ENCODE measurements at places on chromosomes 4 and X. TPM values are rescaled to one million over a fixed set of nuclear protein-coding genes. Genes with fewer than 3 reads are reported as not detected.

GRCh38 chrX:107715331-107716117 lies 60.1 kb downstream of the TSC22D3 start:
- DNase-seq, result no peak

GRCh38 chrX:40729598-40730584 lies 5.5 kb downstream of the MED14 start:
- DNase-seq, result no peak

GRCh38 chrX:150486011-150486410 lies 82.4 kb upstream of the MTM1 start:
- DNase-seq, result peak; percentile 77

DNA sequence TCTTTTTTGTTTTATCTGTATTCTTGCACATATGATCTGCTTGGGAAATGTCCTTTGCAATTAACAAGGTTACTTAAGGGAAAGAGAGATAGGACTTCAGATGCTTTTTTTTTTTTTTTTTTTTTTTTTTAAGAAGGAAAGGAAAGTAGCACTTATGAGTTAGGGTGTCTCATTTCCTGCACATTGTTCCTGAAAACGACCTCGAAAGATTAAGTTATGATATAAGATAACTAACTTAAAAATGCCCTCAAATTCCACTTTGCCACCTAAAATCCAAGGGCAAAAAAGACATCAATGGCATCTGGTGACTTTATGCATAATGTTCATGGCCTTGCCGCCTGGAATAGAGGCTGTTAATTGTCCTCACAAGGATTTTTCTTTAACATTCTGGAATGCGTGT lies 44.9 kb downstream of the PCDH7 start:
- no peak for DNase-seq

- no peak for DNase-seq
These were observed 4.8 kb downstream of the WDR44 start for GRCh38 chrX:118350706-118351105.

GRCh38 chrX:128436397-128437103 lies 384.3 kb upstream of the ACTRT1 start:
- no peak for DNase-seq

DNA sequence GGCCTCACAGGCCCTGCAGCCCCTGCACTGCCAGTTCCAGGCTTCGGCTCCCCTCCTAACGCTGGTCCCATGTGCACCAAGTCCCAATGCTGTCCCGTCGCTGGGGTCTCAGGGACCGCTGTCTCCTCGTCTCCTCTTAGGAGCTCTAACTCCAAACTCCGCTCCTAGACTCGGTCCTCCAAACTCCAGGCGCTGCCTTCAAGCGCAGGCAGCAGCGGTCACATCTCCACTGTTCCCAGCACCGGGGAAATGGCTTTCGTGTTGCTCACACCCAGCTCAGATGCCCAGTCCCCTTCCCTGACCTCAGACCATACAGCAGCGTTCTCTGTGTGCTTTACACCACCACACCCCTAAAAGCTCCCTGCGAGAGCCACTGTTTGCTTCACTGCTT lies 19.6 kb upstream of the HMX1 start:
- no peak for DNase-seq

GRCh38 chr4:184384056-184384809 lies 90.1 kb downstream of the IRF2 start:
- DNase-seq, result peak; percentile 70

DNA sequence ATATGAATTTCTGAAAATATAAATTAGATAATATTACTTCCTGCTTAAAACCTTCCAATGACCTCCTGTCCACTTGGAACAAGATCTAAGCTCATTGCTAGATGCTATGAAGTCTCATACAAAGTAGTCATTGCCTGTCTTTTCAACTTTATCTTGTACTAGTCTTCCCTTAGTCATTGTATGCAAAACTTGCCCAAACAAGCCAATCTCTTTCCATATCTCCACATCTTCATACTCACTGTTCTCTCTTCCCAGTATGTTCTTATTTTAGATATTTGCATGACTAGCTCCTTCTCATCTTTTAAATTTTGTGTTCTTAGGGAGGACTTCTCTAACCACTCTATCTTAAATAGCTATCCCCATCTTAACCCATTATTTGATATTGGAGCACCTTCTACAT lies 33.9 kb upstream of the CDX4 start:
- DNase-seq, result no peak

DNA sequence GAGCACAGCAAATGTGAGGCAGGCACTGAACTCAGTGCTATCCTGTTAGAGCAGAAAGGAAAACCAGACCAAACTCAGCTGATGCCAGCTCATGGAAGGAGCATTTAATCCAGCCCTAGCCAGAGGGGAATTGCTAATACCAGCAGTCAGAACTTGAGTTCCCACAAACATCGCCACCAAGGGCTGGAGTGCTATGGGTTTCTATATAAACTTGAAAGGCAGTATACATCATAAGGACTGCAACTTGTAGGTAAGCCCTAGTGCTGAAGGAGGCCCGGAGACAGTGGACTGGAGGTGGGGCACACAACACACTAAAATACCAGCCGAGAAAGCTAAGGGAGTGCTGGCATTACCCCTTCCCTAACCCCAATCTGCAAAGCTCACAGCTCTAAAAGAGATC lies 440.2 kb downstream of the PRR32 start:
- no peak for DNase-seq

GRCh38 chr4:153095448-153096204 lies 108.6 kb upstream of the TRIM2 start:
- no peak for DNase-seq

- DNase-seq, result no peak
These were observed 16.9 kb downstream of the SPIN2B start for GRCh38 chrX:57104406-57104805.

- no peak for DNase-seq
These were observed 127.4 kb upstream of the ENPP6 start for GRCh38 chr4:184344899-184345572.

DNA sequence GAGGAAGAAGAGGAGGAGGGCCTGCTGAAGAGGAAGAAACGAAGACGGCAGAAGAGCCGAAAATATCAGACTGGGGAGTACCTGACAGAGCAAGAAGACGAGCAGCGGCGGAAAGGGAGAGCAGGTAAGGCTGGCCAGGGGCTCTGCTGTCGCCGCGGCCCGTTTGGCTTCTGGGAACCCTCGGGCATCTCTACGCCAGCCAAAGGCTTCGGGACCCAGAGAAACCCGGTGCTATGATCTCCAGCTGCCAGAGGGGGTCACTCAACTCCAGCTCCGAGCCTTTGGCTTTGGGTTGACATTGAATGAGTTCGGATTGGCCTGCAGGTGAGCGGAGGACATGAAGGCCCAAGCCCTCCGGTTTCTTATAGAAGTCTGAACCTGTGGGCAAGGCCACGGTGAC lies 42.8 kb downstream of the BCORL1 start:
- DNase-seq, result no peak

DNA sequence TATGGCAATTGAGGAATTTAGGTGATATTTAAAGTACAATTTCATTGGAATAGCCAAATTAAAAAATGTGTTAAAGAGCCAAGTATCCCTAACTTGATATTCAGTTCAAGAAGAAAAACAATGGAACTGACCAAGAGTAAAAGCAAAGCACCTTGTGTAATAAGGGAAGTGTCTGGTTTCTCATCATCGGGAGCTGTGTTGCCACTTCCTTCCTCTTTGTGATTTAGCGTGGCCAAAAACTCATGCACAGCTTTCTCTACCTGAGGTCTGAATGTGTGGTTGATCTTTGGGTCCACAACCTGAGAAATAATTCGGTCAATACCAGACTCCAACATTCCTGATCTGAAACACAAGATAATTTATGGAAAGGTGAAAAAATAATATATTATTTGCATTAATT lies 12.4 kb downstream of the BOD1L1 start:
- DNase-seq, result no peak

DNA sequence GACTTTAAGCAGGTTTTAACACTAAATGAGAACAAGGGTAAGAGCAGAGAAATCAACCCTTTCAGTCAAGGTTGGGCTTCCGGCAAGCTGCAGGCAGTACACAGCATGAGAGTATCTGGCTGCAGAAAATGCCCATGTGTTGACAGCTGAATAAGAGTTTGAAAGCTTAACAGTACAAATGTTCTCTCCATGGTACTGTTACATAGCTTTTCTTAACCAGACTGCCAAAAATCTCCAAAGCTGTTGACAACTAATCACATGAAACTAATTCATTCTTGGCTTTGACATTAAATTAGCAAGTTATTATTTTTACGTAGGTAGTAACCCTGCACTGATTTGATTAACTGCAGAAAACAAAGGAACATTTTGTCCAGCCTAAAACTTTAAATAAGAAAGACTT lies 153.5 kb downstream of the SLC10A7 start:
- no peak for DNase-seq

DNA sequence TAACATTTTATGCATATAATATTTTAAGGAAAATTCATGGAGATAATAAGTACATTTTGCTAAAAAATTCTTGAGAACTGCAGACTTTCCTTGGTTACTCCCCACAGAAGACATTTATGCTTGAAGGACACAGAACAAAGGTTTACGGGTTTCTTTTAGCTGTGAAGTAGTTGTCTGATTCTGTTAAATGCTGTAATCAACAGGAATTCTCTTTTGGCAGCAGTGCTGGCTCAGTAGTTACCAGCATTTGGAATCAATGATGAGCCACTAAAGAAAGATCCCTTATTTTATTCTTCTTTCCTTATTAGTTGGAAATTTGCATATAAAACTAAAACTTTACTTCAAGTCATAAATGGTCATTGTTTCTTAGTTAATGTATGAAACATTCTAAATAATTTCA lies 199.3 kb upstream of the FAT4 start:
- DNase-seq, result no peak

Gene REELD1
- total RNA-seq, result not detected

Gene ADAM29
- not detected for total RNA-seq

Gene FAAH2
- total RNA-seq, result not detected

Gene TRPC5OS
- not detected for total RNA-seq

Gene TMPRSS11E
- total RNA-seq, result not detected

Gene TCP11X2
- not detected for total RNA-seq

Gene TMPRSS11D
- total RNA-seq, result not detected

Gene TNIP3
- total RNA-seq, result not detected

Gene GYG2
- total RNA-seq, result 0.50 TPM

Gene SCD5
- total RNA-seq, result 12.0 TPM

Gene MTTP
- 0.96 TPM for total RNA-seq

Gene AMER1
- total RNA-seq, result 5.5 TPM

Gene CXCL11
- total RNA-seq, result 0.20 TPM

Gene CSAG3
- total RNA-seq, result not detected

Gene NR0B1
- total RNA-seq, result not detected

Measured in right cardiac atrium (tissue), 5 donors.